ENCODE measurements at places on chromosomes 3 and 15.

DNA sequence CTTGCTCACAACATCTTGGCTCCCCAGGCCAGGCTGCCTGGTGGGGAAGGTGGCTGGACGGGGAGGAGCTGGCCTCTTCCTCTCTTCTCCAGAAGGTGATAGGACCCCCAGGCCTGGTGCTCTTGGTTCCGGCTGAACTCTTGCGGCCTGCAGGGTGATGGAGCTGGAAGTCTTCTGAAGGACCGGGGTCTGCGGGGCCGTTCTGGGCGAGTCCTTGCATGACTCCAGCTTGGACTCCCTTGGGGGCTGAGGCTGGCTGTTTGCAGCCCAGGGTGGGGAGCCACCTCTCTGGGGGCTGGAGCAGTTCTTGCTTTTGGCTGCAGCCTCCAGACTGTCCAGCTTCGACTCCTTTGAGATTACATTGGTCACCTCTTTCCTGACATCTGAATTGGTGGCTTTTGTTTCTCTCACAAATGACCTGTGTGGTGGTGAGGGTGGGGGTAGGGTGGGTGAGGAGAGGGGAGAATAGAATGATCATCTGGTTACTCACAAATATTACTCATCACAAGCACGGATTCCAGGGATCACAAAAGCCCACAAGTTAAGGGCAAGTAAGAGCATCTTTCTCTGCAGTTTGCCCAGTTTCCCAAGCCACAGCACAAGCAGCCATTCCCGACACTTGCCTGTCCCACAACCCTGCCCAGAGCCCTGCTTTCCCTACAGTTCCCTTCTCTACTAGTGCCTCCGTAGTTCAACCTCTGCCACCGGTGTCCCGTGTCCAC is 149.1 kb upstream of the HACD2 start:
- DNase-seq: no peak

DNA sequence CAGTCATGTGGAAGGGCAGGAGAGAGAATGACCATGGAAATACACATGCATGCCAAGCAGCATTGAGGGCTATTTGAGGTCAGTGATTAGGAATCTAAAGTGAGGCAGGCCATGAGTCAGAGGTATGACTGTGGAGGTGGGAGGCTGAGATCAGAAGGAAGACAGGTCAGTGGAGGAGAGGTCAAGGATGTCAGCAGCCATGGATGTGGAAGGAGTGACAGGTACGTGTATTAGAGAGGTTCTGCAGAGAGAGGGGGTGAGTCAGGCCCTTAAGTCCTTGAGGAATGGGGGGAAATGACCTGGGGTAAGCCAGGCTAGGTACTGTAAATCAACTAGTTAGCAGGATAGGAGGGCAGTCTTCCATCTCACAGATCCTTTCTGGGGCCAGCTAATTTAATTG is 166.6 kb downstream of the ANO10 start:
- no peak for DNase-seq

DNA sequence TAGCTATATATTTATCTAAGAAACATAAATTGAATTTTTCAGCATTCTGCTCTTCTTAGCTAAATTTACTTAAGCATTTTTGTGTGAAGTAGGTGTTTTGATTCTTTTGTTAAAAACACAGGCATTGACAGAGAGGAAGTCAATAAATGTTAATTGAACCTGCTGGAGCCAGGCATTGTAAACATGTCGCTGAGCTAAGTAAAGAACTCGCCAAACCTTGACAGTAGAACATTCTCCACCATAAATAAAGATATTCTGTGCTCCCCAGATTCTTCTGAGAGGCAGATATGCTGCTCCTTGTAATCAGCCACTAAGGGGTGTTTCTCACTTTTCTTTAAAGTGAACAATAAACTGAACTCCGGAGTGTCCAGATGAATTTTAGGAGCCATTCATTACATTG is 38.4 kb downstream of the SYNM start:
- no peak for DNase-seq

DNA sequence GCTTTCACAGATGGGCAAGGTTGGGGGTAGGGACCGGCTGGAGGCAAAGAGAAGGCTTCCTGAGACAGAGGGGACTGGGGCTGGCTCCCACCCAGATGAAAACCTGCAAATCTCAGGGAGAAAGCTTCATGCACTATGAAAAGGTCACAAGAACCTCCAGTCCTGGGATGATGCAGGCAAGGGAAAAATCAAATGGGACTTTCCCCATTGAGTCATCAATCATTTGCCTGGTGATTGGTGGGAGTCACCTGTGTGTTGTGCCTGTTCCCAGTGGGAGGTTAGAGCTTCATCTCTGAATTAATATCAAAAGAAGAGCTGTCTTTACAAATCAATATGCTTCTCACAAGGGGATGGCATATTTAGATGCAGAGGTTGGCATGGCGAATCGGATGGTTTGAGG is 49.9 kb downstream of the CACNA1D start:
- DNase-seq: no peak

DNA sequence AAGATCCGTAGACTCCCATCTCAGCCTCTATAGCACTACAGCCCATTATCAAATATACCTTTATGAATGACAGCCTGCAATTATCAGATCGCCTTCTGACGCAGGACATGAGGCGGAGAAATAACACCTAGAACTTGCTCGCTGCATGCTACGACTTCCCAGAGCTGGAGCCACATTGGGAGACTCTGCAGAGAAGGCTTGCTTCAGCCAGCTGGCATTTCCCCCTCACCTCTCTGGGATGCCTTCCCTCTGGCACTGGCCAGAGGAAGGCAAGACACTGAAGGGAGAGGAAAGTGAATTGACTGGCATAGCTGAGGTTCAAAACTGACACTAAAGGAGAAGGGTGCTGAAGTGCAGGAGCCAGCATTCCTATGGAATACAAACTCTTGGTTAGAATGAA is 131.7 kb downstream of the GABRB3 start:
- no peak for DNase-seq

DNA sequence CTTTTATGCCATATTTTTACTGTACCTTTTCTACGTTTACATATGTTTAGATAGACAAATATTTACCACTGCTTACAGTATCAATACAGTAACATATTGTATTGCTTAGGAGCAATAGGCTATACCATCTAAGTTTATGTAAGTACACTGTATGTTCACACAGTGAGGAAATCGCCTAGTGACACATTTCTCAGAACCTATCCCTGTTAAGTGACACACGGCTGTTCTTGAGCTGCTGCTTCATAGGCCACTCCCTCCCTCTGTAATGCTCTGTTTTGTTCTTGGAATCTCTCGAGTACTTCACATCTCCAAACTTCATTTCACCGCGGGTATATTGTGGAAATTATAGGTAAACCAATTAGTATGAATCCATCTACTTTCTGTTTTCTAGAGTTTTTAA is 13.4 kb upstream of the SELENOT start:
- no peak for DNase-seq

- DNase-seq: no peak
Observed at GRCh38 chr3:61349717-61350116, 98.5 kb upstream of the FHIT start.

DNA sequence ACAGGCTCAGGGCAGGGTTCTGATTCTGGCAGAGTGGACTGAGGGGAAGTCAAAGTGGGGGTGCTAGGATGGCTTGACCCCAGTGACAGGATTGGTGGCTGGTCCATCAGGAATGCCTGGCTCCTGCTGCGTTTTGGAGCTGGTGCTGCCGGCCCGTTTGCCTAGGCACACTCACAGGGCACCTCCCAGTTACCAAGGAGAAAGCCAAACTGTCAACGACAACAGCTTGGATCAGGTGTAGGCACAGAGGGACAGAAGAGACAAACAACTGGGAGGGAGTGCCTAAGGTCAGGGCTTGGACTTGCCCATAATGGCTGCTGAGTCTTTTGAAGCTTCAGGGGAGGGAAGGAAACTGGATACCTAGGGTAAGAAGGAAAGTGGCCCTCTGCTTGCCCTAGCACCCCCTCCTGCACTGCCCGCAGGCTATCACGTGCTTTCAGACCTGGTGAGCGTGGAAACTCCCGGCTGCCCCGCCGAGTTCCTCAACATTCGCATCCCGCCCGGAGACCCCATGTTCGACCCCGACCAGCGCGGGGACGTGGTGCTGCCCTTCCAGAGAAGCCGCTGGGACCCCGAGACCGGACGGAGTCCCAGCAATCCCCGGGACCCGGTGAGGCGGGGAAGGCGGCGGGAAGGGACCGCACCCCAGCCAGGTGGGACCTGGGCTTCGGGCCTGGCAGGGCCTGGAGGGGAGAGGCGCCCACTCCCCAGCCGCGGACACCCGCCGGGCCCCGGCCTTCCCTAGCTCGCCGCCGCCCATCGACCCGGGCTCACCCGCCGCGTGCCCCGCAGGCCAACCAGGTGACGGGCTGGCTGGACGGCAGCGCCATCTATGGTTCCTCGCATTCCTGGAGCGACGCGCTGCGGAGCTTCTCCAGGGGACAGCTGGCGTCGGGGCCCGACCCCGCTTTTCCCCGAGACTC is 5.1 kb downstream of the DUOX1 start:
- no peak for DNase-seq

GRCh38 chr3:129764090-129764489 is 129.4 kb downstream of the TMCC1 start:
- no peak for DNase-seq

GRCh38 chr15:55879181-55879580 is 114.2 kb downstream of the NEDD4 start:
- DNase-seq: no peak

DNA sequence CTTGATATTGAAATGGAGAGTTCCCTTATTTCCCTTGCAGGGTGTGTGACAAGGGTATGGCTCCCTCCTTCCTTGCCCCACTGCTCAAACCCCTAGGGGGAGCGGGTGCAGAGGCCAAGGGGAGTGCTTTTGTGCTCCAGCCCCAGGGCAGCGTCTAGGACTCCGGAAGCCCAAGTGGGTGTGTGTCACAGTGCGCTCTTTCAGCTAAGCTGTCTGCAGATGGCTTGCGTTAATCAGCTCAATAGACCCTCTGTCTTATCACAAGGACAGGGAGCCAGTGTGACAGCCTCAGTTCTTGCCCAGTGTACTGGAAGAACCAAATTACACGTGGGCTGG is 523.6 kb upstream of the LMCD1 start:
- DNase-seq: no peak

DNA sequence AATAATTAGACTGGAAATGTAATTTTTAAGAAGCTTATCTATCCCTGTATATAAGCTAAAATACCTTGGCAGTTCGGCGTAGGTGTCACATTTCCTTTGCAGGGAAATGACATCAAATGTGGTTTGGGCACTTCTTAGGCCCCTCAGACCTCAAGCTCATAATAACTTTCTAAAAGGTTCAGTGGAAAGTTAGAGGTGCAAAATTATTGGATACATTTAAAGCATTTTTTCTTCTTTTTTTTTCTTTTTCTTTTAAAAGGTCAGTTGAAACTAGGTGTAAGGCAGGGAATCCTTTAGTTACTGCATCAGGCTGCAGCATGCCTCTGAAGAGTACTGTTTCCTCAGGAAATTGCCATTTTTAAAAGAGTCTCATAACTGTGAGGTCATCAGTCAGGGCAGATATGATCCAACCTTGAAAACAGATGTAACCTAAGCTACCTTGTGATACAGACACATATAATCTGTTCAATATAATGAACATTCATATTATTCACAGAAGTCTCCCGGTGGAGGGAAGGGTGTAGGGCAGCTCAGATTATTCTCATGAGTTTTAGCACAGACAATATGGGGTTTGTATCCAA is 4.8 kb downstream of the SACM1L start:
- DNase-seq: no peak

DNA sequence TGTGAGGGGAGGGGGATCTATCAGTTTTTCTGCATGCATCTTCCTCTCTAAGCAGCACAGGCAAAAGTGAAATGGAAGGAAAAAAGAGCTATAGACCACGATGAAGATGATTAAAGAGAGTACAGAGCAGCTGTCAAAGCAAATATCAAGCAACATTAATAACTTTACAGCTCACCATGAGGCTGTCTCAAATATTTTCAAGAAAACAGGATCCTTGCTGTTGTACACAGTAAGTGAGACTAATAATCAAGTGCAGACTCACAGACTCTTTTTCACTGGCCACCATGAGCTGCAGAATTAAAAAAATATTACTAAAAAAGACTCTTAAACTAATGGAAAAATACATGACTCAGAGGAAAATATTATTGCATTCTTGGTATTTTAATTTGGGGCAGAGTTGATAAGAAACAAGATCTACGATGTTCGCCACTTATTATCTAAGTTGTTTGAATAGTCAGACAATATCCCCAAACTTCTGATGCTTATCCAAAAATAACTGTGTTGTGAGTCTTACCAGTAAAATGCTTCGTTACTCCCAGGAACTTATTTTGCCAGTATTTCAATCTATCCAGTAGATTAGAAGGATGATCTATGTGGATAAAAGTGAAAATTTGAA is 817.5 kb upstream of the ALCAM start:
- DNase-seq: no peak

DNA sequence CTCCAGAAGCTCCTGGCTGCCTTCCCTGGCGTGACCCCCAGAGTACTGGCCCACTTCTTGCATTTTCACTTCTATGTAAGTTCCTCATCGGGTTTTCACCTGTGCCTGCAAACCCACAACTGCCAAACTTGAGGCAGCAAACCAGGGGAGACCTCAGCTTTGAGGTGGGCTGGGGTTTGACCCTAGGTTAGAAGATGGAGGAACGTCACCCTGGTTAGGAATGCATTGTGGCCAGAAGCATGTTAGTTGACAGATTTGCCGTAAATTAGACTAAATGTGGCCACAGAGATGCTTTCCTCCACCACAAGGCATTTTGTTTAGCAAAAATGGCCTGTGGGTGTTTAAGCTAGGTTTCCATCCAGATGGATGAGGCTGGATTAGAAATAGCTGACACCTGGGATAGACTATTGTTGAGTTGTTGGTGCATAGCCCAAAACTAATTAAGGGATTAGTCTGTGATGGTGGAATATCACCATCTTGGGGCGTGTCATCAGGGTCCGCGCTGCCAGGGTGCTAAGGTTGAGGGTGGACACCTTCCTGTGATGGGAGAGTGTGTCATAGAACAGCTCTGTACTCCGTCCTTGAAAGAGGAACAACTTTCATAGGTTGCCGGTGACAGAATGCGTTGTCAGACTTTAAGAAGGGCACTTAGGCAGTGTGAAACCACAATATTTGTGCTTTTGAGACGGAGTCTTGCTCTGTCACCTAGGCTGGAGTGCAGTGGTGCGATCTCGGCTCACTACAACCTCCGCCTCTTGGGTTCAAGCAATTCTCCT is 3.6 kb downstream of the NISCH start:
- no peak for DNase-seq

DNA sequence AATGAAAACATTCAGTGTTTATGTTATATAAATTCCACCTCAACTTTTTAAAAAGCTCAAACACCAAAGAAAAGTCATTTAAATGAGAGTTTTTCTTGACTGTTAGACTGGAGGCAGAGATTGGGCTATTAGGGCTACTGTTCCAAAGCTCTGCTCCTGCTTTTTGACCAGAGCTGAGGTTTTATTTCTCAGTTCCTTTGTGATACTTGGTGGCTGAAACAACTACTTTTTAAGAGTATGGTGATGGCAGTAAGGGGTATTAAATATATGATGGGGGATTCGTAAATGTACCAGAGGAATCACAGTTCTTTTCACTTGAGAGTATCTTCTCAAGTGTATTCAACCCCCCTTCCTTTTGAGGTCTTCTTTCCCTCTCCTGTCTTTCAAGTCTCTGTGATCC is 186.1 kb upstream of the CGNL1 start:
- DNase-seq: no peak

DNA sequence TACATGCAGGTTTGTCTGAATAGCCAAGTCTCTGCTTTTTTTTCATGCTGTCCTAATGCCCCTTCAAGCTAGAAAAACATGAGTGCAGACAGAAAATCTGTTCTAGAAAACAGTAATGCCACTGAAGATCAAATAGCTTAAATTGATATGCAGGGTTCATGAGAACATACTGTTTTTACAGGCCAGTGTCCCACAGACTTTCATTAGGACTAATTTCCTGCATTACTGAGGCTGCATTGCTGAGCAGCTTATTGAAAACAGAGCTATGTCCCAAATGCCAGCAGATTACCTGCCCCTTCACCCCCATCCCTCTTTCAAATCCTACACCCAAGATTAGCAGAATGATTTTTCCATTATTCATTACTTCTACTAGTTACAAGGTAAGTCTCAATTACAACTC is 665 bp downstream of the TM4SF18 start:
- no peak for DNase-seq

Measured in AML-193 (cell line).